ENCODE measurements at places on chromosomes 6 and 20.
A peak's percentile ranks its signal among the peaks of the same experiment; 100 is the strongest.

DNA sequence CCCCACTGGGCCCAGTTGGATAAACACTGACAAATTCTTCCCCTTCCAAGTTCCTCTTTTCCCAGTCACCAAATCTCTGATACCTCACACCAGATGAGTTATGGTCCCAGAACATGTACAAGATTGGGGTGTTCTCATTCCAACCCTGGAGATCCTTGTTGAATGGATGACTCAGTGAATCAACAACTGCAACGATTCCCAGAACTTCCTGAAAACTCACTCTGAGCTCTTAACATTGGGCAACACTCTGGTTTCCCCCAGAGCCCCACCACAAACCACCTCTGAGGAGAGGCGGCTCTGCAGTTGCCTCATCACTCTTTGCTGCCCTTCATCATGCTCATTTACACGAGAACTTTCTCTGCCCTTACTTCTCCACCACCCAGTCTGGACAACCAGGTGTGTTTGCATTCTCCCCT, 115.2 kb downstream of the MRPL14 start:
- peak; percentile 99 for DNase-seq

GRCh38 chr6:10569392-10570127, 48.4 kb downstream of the GCNT2 start:
- no peak for DNase-seq

GRCh38 chr6:42276034-42276890, 58.6 kb upstream of the MRPS10 start:
- DNase-seq: no peak

- no peak for DNase-seq
Measured at GRCh38 chr6:82045965-82046756, 201.4 kb downstream of the IBTK start.
